ENCODE measurements at places on chromosomes 16 and 17.

DNA sequence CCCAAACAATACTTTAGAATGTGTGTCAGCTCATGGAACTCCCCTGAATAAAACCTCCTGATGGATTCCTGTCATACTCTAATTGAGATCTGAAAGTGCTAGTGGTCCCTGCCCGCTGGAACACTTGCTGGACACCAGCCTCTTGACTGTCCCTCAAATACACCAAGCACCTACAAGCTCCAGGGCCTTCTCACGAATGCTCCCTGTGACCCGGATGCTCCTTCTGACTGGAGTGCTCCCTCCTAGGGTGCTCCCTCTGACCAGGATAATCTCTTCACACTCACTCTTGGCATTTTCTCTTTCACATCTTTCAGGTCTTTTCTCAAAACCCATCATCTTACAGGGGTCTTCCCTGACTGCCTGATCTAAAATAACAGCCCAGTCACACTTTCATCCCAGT lies 205.9 kb downstream of the SLC39A11 start:
- no peak for DNase-seq

DNA sequence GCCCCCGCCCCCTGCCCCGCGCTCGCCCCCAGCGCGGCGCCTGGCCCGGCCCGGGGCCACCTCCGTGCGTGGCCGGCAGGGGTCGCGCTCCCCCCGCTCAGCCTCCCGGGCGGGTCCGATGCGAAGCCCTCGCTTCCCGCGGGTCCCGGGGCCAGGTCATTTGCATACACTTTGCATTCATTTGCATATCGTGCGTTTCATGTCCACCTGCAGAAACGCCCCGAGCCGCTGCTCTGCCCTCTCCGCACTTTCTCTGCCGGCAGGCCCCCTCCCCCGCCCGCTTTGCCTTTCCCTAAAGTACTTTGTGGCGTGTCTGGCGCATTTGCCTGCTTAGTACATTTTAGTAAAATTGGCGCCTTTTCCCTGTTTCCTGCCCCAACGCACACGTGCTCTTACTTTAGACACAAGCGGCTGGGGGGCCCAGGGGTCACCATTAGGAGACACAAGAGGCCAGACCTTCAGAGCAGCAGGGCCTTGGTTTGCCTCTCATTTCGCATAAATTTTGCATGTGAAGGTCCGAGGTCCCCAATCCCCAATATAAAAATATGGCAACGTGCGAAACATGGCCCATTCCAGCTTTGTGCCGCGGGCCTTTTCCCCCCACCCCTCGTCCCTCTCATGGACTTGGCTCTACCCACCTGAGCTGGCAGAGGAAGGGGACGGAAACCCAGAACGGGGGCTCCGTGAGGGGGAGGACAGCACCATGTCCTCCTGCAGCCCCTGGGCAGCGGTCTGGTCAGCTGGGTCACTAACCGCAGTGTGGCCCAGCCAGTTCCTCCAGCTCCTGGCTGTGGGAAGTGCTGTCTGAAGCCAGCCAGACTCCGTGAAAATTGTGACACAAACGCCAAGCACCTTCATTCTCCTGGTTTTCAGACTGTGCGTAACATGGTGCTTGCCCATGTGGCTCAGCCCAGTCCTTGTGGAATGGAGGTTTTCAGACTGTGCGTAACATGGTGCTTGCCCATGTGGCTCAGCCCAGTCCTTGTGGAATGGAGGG lies 34.8 kb downstream of the CBFA2T3 start:
- peak; percentile 88 for DNase-seq

- no peak for DNase-seq
Observed at GRCh38 chr16:49834531-49835151, 21.3 kb downstream of the ZNF423 start.

GRCh38 chr17:32393904-32394303 lies 43.9 kb downstream of the ZNF207 start:
- DNase-seq = no peak

DNA sequence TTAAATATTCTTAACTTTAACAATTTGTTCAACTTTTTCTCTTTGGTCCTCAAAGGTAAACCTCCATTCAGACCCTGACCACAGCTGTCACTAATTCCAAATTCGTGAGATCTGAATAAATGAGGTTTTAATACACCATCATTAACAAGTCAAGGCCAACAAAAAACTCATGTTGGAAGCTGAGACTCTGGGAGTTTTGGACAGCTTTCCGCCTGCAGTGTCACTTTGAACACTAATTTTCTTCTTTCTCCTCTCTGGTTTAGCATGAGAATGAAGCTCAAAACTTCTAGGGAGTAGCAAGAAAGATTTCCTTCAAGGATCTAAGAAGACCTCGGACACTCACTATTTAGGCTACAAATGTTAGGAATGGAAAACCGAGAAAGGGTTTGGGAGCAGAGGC lies 32.7 kb upstream of the DNAH9 start:
- DNase-seq = no peak

GRCh38 chr16:68444056-68444657 lies 4.2 kb downstream of the SMPD3 start:
- peak; percentile 58 for DNase-seq

DNA sequence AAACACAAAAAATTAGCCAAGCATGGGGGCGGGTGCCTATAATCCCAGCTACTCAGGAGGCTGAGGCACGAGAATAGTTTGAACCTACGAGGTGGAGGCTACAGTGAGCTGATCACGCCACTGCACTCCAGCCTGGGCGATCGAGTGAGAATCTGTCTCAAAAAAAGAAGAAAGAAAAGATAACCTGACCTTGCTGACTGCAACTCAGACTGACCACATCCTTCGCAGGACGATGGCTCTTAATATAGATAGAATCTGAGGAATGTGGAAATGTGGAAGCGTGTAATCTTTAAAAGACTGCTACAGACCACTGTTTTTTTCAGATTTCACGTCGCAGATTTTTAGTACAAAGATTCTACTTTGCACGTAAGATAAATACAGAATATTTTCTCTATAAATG lies 37.8 kb downstream of the KLHDC4 start:
- no peak for DNase-seq

GRCh38 chr16:1100084-1100800 lies 4.2 kb upstream of the C1QTNF8 start:
- DNase-seq = no peak

DNA sequence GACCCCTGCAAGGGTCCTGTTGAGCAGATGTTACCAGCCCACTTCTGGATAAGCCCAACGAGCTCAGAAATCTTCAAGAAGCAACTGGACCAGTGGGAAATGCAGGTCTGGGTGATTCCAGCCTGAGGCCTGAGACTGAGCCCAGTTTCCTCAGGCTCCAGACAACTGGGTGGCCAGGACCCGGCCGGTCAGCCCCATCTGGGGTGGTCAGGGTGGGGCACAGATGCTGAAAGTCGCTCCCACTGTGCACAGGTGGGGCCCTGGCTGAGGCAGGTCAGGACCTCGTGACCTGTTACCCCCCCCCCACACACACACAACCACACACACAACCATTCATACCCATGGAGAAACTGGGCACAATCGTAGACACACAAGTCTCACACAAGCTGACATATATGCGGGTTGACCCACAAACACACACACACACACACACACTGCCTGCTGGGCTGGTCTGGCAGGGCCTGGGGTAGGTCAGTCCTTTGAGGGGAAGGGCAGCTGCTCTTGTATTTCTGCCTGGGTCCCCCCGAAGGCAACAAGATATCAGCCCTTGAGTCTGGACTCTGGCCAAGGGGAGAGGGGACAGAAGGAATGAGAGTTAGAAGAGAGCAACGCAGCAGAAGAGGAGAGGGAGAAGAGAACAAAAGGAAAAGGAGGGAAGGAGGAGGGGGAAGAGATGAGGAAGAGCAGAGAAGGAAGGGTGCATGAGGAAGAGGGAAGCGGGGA lies 99.0 kb upstream of the CDH5 start:
- DNase-seq = no peak

DNA sequence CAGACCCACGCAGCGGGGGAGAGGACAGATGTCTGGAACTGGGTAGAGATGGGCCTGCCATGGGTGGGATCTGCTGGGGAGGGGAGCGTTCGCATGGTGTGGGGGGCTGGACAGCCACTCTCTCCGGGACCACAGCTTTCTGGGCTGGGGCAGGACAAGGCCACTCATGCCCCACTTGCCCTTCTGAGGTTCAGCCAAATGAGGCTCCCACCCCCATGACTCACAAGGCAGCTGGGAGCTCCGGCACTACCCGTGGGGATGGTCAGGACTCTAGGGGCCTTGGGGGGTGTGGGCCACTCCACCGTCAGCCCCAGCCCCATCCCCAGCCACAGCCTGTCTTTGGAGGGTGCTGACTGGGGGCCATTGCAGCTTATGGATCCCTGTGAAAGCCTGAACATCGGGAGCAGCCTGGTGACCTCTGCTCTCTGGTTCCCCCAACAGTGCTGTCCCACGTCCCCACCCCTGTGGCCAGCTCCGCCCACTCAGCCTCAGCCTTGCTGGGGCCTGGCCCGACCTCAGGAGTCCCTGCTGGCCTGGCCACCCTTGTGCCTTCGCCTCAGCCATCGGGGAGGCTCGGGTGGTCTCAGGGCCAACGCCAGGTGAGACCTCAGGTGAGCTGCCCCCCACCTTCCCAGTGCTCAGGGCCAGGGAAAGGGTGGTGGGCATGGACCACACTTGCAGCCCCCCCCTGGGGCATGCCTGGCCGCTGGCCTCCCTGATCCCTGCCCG lies 4.7 kb upstream of the CDH15 start:
- DNase-seq = no peak

- no peak for DNase-seq
Observed at GRCh38 chr17:79986411-79987186, 49.1 kb downstream of the TBC1D16 start.

GRCh38 chr17:67246403-67246652 lies 1.3 kb upstream of the HELZ start:
- DNase-seq = no peak

GRCh38 chr17:9531034-9531433 lies 44.6 kb downstream of the STX8 start:
- no peak for DNase-seq

DNA sequence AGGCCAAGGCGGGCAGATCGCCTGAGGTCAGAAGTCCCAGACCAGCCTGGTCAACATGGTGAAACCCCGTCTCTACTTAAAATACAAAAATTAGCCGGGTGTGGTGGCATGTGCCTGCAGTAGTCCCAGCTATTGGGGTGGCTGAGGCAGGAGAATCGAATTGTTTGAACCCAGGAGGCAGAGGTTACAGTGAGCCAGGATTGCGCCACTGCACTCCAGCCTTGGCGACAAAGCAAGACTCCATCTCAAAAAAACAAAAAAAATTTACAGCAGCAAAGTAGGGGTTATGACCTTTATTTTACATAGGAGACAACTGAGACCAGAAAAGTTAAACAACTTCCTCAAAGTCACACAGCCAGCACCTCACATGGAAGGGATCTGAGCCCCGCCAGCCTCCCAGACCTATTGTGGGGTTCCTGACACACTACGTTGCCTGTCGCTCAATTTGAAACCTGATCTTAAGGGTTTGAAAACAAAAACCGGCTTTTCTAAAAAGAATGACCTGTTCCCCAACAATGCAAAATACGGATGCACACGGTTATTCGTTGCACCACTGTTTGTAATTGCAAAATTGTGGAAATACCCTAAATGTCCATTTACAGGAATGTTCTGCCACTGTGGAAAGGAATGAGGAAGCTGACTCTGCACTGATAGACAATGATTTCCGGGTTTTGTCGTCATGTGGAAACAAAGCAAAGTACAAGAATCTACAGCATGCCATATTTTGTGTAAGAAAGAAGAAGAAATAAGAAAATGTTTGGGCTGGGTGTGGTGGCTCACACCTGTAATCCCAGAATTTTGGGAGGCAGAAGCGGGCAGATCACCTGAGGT lies 77.2 kb downstream of the CNGB1 start:
- DNase-seq = peak; percentile 77

- DNase-seq = peak; percentile 81
Observed at GRCh38 chr16:68289621-68290329, 21.0 kb downstream of the SLC7A6OS start.

GRCh38 chr16:49619811-49620157 lies 236.1 kb downstream of the ZNF423 start:
- DNase-seq = no peak

DNA sequence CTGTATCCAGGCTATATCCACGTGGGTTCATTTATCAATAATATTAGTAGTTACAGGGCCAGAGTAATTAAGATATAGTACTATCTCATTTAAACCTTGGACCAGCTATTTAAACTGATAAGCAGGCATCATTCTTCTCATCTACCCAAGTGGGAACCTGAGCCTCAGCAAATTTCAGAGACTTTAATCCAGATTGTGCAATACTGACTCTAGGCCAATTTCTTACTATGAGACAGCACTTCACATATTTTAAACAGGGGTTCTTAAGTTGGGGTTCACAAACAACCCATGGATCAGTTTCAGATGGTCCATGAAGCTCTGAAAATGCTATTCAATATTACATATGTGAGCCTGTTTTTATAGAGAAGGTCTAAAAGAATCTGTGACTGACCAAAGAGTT lies 302.7 kb upstream of the PSMD7 start:
- no peak for DNase-seq

DNA sequence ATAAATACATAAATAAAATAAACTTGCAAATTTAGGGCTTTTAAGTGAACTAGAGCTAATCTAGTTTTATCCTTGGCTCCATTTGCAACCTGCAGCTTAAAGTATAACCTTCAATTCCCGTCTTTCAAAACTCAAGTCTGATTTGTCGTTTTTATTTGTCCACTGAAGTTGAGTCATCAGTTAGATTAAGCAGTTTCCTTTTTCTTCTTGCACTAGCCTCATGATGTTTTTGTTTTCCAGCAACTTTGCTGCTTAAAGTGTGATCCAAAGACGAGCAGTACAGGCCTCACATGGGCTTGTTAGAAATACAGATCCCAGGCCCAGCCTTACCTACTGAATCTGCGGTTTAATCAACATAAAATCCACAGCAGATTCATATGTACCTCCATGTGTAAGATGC lies 13.8 kb downstream of the ARSG start:
- no peak for DNase-seq

GRCh38 chr17:71327376-71328059 lies 793.3 kb upstream of the SOX9 start:
- DNase-seq = peak; percentile 63

DNA sequence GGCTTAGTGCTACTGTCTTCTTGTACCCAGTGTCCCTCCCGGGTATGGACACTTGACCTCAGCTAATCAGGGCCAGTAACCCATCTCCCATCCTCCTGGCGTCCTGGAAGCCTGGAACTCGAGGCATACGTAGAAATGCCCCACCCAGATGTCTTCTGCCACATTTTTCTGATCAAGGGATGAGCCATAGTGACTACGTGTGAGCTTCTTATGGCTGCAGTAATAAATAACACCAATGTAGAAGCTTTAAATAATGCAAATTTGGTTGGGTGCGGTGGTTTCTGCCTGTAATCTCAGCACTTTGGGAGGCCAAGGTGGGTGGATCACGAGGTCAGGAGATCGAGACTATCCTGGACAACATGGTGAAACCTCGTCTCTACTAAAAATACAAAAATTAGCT lies 3.0 kb upstream of the KCNG4 start:
- DNase-seq = no peak

- no peak for DNase-seq
Observed at GRCh38 chr16:53971616-53972015, 267.7 kb downstream of the FTO start.

All from GM03348 (cell line).